ENCODE measurements at places on chromosomes 7 and 10. TPM values are rescaled to one million over a fixed set of nuclear protein-coding genes. Genes with fewer than 3 reads are reported as not detected.

Gene CDK13
- total RNA-seq: 53.8 TPM

Gene CCDC172
- total RNA-seq: not detected

DNA sequence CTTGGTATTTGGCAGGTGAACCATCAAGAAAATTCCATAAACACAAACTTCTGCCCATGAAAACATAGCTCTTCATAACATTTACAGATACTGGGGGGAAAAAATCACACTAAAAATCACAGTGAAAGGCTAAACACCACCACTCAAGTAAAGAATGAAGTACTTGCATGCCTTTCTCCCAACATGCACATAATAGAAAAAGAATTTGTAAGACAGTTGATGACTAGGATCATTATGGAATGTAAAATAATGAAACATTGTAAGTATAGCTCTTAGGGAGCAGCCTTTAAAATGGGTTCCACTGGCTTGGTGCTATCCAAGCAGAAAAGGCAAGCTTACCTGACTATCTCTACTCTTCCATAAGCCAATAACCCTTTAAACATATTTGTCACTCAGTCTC is 299.9 kb upstream of the LRRN3 start:
- DNase-seq: no peak

DNA sequence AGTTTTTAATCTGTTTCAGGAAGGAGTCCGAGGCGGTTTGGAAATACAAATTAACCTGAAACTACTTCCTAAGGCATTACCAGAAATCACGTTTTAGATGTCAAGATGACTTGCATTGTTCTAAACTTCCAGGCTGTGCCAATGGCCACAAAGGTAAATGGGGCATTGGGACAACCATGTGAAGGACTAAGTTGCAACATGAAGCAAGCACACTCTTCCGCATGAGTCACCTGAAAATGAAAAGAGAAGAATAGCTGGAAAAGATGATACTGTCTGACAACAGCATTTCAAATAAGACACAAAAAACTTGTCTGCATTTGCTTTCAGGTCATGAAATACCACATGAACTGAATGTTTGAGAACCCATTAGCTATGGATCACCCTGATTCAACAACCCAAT is 262.1 kb downstream of the AHR start:
- DNase-seq: no peak

GRCh38 chr7:39313974-39314373 is 252.2 kb upstream of the YAE1 start:
- DNase-seq: no peak

Data from neural crest cell (in vitro differentiated cells).